ENCODE measurements at places on chromosomes 4 and X. TPM values are rescaled to one million over a fixed set of nuclear protein-coding genes. Genes with fewer than 3 reads are reported as not detected.

Gene YIPF7
- not detected for total RNA-seq

Gene FHDC1
- total RNA-seq, result 1.8 TPM

Gene TMEM156
- total RNA-seq, result 0.22 TPM

Gene LRRC66
- 0.12 TPM for total RNA-seq

Gene SSX2
- total RNA-seq, result not detected

Gene XKRX
- 0.47 TPM for total RNA-seq

Gene SPATA18
- total RNA-seq, result 0.47 TPM

Gene COPS4
- 28.6 TPM for total RNA-seq

Gene F11
- total RNA-seq, result not detected

DNA sequence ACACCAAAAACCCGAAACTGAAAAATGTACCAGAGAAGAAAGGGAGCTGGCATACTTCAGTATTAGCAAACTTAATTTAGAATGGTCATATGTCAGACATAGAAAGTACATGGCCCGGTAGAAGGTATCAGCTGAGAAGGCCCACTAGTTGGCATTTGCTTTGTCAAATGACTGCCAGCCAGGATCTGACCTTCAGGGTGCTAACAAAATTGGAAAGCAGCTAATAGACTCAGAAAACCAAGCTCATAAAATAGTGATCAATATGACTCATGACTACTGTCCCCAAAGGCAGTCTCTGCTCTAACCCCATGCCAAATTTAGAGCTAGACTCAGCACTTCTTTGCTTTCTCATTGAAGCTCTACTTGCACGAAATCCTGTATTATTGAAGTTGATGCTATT lies 342.7 kb downstream of the PDGFC start:
- no peaks in the 10 kb centered on the region for H3K27me3 ChIP-seq
- no peaks in the 10 kb centered on the region for H3K4me1 ChIP-seq
- DNase-seq, result no peak
- no peak overlapping the region for H3K27ac ChIP-seq

GRCh38 chr4:43458293-43458692 lies 565.8 kb downstream of the GRXCR1 start:
- H3K4me3 ChIP-seq, result no peak overlapping the region
- H3K4me1 ChIP-seq, result no peaks in the 10 kb centered on the region
- no peak overlapping the region for H3K27ac ChIP-seq
- no peaks in the 10 kb centered on the region for H3K36me3 ChIP-seq

DNA sequence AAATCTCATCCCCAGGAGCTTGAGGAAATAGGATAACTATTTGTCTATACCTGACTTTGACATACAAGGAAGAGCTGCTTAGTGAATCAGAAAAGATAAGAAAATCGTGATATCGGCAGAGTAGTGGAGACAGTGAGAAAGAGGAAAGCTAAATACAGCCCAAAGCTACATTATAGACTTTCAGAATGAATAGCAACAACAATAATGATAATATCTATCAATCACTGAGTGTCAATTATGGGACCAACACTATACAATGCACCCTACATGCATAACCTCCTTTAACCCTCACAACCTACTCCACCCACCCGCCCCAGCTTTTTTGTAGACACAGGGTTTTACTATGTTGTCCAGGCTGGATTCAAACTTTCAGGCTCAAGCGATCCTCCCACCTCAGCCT lies 205.1 kb downstream of the PPP3CA start:
- no peak overlapping the region for H3K4me3 ChIP-seq
- peak overlapping the region; percentile 98 for H3K27ac ChIP-seq
- no peaks in the 10 kb centered on the region for H3K27me3 ChIP-seq
- DNase-seq, result no peak
- H3K4me1 ChIP-seq, result peaks cover 97% of the 10 kb centered on the region

DNA sequence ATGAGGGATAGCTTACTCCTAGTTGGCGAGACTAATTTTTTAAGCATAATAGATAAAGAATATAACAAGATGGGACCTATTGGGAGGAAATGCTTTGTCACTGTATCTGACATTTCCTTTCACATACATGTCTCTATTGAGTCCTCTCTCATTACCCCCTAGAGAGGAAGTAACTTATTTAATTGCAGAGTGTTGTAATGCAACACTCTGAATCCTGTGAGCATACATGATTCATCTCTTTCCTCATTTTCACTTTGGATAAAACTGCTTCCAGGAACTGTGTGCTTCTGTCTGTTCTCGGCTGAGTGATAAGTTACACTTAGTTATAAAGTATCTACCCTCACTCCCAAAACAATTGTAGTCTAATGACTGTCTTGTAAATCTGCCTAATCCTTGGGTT lies 266.1 kb upstream of the ANXA10 start:
- no peaks in the 10 kb centered on the region for H3K36me3 ChIP-seq
- DNase-seq, result no peak
- no peaks in the 10 kb centered on the region for H3K4me1 ChIP-seq
- no peaks in the 10 kb centered on the region for H3K27me3 ChIP-seq

GRCh38 chr4:140137671-140138070 lies 16.3 kb downstream of the MAML3 start:
- DNase-seq, result no peak
- H3K4me1 ChIP-seq, result peaks cover 3% of the 10 kb centered on the region
- H3K4me3 ChIP-seq, result no peak overlapping the region
- H3K27me3 ChIP-seq, result no peaks in the 10 kb centered on the region
- H3K36me3 ChIP-seq, result no peaks in the 10 kb centered on the region

GRCh38 chrX:42664680-42665079 lies 113.3 kb downstream of the PPP1R2C start:
- no peak overlapping the region for H3K4me3 ChIP-seq
- H3K4me1 ChIP-seq, result no peaks in the 10 kb centered on the region
- no peak for DNase-seq
- H3K27me3 ChIP-seq, result no peaks in the 10 kb centered on the region

GRCh38 chrX:17627026-17627425 lies 110.3 kb upstream of the SCML1 start:
- DNase-seq, result no peak
- no peak overlapping the region for H3K4me3 ChIP-seq
- no peaks in the 10 kb centered on the region for H3K4me1 ChIP-seq
- no peaks in the 10 kb centered on the region for H3K27me3 ChIP-seq

GRCh38 chr4:158782551-158783360 lies 13.9 kb downstream of the FNIP2 start:
- DNase-seq, result no peak
- 0 out of 2 replicates have a peak, but pooled peaks cover 6% of the 10 kb centered on the region for H3K4me1 ChIP-seq
- H3K36me3 ChIP-seq, result no peaks in the 10 kb centered on the region
- H3K27ac ChIP-seq, result no peak overlapping the region
- H3K27me3 ChIP-seq, result no peaks in the 10 kb centered on the region

DNA sequence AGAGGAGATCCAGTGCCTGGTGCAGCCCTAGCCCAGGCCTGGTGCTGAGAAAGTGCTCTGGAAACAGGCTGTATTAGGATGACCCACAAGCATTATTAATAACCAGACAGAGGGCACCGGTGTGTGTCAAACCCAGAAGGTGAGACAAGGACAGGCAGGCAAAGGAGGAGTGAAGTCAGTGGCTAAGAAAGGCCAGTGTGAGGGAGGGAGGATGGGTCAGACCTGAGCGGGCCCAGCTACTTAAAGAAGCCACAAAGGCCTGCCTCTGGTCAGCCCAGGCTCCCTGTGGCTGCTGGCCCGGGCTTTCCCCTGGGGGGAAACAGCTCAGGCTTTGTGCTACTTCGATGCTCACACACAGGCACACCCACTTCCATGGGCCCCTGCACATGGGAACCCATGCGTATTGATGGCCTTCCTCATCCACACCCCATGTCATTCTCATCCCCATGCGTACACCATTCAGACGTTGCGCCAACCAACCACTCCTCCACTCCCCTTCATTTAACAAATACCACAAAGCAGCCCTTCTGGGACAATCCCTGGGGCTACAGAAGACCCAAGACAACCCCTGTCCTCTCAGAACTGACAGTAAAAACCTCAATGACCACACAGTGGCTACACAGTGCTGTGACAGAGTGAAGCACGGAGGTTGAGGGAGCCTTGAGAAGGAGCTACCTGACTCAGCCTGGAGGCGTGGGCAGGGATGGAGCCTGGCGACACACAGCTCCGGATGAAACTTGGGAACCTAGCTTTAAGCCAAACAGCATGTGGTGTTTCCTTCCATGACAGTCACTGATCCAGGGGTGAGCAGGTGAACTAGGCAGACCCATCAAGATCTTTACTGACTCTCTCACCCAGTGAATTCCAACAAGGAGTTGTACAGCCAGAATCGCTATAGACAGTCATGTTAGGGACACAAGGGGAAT lies 24.9 kb upstream of the MTM1 start:
- peaks cover under 1% of the 10 kb centered on the region for H3K4me1 ChIP-seq
- no peak overlapping the region for H3K4me3 ChIP-seq
- no peaks in the 10 kb centered on the region for H3K27me3 ChIP-seq
- no peak overlapping the region for H3K27ac ChIP-seq
- no peak for DNase-seq

DNA sequence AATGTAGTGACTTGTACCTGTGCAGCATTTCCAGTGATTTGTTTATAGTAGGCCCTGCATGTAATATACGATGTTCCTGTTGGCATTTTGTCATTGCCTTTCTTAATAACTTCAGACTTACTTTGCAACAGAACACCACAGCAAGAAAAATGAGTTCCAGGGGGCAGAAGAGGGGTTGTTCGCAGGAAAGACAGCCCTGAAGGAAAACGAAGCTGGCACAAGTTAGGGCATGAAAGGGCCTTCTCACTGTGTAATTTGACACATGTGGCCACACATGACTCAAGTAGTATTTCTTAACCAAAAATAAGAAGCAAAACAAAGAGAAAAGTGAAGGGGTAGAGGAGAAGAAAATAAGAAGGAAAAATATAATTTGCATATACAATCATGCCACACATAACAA lies 265.8 kb upstream of the SMIM31 start:
- no peak overlapping the region for H3K4me3 ChIP-seq
- DNase-seq, result no peak
- no peaks in the 10 kb centered on the region for H3K27me3 ChIP-seq

- H3K4me1 ChIP-seq, result no peaks in the 10 kb centered on the region
- no peak overlapping the region for H3K4me3 ChIP-seq
- no peaks in the 10 kb centered on the region for H3K36me3 ChIP-seq
- H3K27me3 ChIP-seq, result no peaks in the 10 kb centered on the region
- no peak for DNase-seq
- H3K27ac ChIP-seq, result no peak overlapping the region
These were observed 39.6 kb upstream of the DIPK2B start for GRCh38 chrX:45240301-45240700.

DNA sequence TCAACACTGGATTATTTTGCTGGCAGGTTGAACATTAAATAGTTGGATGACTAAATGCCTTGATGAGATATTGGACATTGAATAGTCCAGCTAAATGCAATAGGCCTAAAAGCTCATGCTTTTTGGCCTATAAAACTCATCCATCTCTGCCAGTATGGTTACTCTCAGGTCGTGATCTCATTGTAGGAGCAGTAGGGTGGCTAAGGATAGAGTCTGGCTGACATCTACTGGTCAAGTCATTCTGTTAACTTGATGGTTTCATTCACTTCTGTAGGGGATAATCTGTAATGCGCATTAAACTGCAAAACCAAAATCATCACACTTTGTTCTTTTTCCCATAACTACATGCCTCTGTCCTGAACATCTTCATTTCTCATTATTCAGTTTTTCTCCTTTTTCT lies 227.0 kb downstream of the DKK2 start:
- no peaks in the 10 kb centered on the region for H3K27me3 ChIP-seq
- no peaks in the 10 kb centered on the region for H3K36me3 ChIP-seq
- peak; percentile 26 for DNase-seq
- H3K27ac ChIP-seq, result no peak overlapping the region
- H3K4me3 ChIP-seq, result no peak overlapping the region
- no peaks in the 10 kb centered on the region for H3K4me1 ChIP-seq

- H3K4me3 ChIP-seq, result no peak overlapping the region
- no peak overlapping the region for H3K27ac ChIP-seq
- DNase-seq, result no peak
- H3K27me3 ChIP-seq, result no peaks in the 10 kb centered on the region
These were observed 238.2 kb upstream of the MAD2L1 start for GRCh38 chr4:120304801-120305200.

- H3K4me3 ChIP-seq, result no peak overlapping the region
- H3K4me1 ChIP-seq, result peaks cover 5% of the 10 kb centered on the region
- H3K27ac ChIP-seq, result no peak overlapping the region
- no peaks in the 10 kb centered on the region for H3K27me3 ChIP-seq
- H3K36me3 ChIP-seq, result no peaks in the 10 kb centered on the region
- DNase-seq, result no peak
These were observed 39.8 kb downstream of the GPM6A start for GRCh38 chr4:175772170-175772705.

- no peak overlapping the region for H3K4me3 ChIP-seq
- no peak for DNase-seq
- no peaks in the 10 kb centered on the region for H3K27me3 ChIP-seq
- 0 out of 2 replicates have a peak, but pooled peaks cover 3% of the 10 kb centered on the region for H3K4me1 ChIP-seq
- no peaks in the 10 kb centered on the region for H3K36me3 ChIP-seq
These were observed 2.2 kb downstream of the NKAP start for GRCh38 chrX:119941336-119941735.

- no peak overlapping the region for H3K4me3 ChIP-seq
- H3K4me1 ChIP-seq, result no peaks in the 10 kb centered on the region
- no peak overlapping the region for H3K27ac ChIP-seq
- no peaks in the 10 kb centered on the region for H3K27me3 ChIP-seq
These were observed 1008.7 kb downstream of the GLUD2 start for GRCh38 chrX:122055979-122056715.

DNA sequence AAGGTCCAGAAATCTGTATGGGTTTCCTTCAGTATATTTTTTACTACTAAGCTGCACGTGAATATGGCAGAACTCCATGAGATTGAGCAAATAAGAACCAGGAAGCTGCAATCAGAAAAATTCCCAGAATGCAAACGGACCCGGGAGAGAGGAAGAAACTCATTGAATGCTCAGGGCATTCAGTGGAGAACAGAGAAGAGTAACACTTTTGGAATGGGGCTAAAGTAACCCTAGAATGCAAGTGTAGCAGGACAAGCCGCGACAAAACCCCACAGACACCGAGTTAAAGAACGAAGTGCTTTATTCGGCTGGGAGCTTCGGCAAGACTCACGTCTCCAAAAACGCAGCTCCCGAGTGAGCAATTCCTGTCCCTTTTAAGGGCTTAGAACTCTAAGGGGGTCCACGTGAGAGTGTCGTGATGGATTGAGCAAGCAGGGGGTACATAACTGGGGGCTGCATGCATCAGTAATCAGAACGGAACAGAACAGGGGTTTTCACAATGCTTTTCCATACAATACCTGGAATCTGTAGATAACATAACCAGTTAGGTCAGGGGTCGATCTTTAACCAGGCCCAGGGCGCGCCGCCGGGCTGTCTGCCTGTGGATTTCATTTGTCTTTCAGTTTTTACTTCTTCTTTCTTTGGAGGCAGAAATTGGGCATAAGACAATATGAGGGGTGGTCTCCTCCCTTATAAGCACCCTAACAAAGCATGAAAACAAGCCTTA lies 56.4 kb downstream of the RAB28 start:
- no peaks in the 10 kb centered on the region for H3K36me3 ChIP-seq
- H3K27ac ChIP-seq, result no peak overlapping the region
- DNase-seq, result no peak
- no peaks in the 10 kb centered on the region for H3K27me3 ChIP-seq
- no peak overlapping the region for H3K4me3 ChIP-seq

- H3K4me3 ChIP-seq, result no peak overlapping the region
- H3K27ac ChIP-seq, result no peak overlapping the region
- H3K36me3 ChIP-seq, result no peaks in the 10 kb centered on the region
- no peaks in the 10 kb centered on the region for H3K4me1 ChIP-seq
- DNase-seq, result no peak
These were observed 83.9 kb upstream of the FAM9B start for GRCh38 chrX:9117851-9118250.
